Activated CD8-positive, alpha-beta T cell treated with anti-CD3 and anti-CD28 coated beads, Interleukin-2, amount 10 ng/mL, durations not matched to agents 7 days and 5 days (primary cell): ENCODE measurements at places on chromosomes 1 and 21. TPM values are rescaled to one million over a fixed set of nuclear protein-coding genes. Genes with fewer than 3 reads are reported as not detected.
A peak's percentile ranks its signal among the peaks of the same experiment; 100 is the strongest.

Gene ADAMTS4
- total RNA-seq: 0.82 TPM

- H3K36me3 ChIP-seq: peaks cover 96% of the 10 kb centered on the region
- H3K27me3 ChIP-seq: no peaks in the 10 kb centered on the region
- peak overlapping the region; percentile 11 for H3K27ac ChIP-seq
- peaks cover 2% of the 10 kb centered on the region for H3K4me1 ChIP-seq
- H3K4me3 ChIP-seq: no peak overlapping the region
Measured at GRCh38 chr1:247198781-247199180, 27.0 kb upstream of the ZNF124 start.

Gene CCDC24
- 1.3 TPM for total RNA-seq

DNA sequence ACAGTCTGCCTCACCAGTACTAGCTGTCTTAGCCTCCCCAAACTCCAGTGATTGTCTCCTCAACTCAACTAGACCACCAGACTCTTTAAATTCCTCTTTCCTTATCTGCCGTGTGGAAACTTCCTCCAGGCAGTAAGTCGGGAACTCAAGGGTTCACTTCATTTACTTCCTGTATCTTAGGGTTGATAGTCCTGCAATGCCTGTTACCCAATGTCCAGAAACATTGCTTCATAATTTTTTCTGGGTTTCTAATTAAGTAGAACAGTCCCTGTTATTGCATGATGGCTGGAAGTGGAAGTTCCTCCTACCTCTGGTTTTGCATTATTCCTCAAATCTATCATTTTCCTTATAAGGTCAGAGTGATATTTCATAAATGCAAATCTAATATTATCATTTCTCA, 60.8 kb upstream of the RNF11 start:
- H3K4me3 ChIP-seq: no peak overlapping the region
- peaks cover 26% of the 10 kb centered on the region for H3K27me3 ChIP-seq
- DNase-seq: no peak
- H3K4me1 ChIP-seq: peaks cover 2% of the 10 kb centered on the region
- H3K27ac ChIP-seq: no peak overlapping the region

Gene PCP4
- not detected for total RNA-seq

Gene MEGF6
- total RNA-seq: 7.1 TPM

DNA sequence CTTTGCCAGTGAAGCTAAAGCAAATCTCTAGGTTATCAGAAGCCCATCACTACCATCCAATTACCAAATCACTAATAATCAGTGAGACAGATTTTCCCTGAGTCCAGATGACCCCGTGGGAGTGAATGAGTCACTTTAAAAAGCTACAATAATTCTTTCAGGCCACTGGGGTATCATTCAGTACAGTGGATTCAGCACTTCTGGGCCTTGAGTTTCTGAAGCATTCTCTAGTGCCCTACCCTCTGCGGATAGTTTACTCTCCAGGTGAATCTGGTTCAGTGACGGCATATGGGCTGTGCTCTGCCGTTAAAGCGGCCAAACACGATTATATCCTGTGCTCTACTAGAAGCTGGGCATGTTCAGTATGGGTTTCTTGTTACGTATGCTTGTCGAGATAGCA, 26.1 kb downstream of the NR5A2 start:
- DNase-seq: no peak
- H3K27me3 ChIP-seq: peaks cover 24% of the 10 kb centered on the region
- no peak overlapping the region for H3K27ac ChIP-seq
- no peaks in the 10 kb centered on the region for H3K4me1 ChIP-seq
- no peak overlapping the region for H3K4me3 ChIP-seq

DNA sequence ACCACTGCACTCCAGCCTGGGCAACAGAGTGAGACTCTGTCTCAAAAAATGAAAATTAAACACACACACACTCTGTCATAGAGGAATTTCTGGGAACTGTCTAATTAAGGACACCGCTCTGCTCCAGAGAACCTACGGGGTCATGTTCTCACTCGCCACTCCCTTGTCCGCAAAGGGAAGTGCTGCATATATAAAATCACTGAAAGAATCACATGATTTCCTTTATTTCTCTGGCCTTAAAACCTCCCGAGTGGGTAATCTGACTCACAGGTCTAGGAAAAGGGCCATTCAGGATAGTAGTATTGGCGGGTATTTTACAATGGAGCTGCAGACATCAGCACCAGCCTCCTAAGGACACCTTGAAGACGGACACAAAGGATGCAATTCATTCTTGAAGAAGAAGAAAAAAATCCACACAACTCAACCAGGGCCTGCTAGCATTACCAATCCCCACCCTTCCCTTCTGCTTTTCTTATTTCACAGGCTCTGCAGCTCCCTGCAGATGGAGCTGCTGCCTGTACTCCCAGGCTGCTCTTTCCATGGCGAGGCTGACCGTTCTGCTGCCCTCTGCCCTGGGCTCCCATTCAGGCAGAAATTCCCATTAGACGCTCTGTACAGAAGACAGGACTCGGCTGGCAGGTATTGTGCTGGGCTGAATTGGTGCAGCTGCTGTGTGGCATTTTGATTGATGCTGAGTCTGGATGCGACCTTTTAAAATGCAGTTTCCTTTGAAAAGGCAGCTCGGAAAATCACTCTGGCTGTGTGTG, 53.3 kb upstream of the FAM89A start:
- DNase-seq: no peak
- H3K27ac ChIP-seq: no peak overlapping the region

- no peak overlapping the region for H3K27ac ChIP-seq
- no peak overlapping the region for H3K4me3 ChIP-seq
- H3K27me3 ChIP-seq: peaks cover 12% of the 10 kb centered on the region
- DNase-seq: no peak
- no peaks in the 10 kb centered on the region for H3K4me1 ChIP-seq
Measured at GRCh38 chr1:66476774-66477173, 57.2 kb upstream of the SGIP1 start.

Gene EXO1
- 50.0 TPM for total RNA-seq

GRCh38 chr21:46124083-46124925, 26.4 kb downstream of the COL6A2 start:
- H3K36me3 ChIP-seq: no peaks in the 10 kb centered on the region
- no peaks in the 10 kb centered on the region for H3K27me3 ChIP-seq
- H3K4me3 ChIP-seq: no peak overlapping the region
- no peaks in the 10 kb centered on the region for H3K4me1 ChIP-seq
- no peak for DNase-seq

DNA sequence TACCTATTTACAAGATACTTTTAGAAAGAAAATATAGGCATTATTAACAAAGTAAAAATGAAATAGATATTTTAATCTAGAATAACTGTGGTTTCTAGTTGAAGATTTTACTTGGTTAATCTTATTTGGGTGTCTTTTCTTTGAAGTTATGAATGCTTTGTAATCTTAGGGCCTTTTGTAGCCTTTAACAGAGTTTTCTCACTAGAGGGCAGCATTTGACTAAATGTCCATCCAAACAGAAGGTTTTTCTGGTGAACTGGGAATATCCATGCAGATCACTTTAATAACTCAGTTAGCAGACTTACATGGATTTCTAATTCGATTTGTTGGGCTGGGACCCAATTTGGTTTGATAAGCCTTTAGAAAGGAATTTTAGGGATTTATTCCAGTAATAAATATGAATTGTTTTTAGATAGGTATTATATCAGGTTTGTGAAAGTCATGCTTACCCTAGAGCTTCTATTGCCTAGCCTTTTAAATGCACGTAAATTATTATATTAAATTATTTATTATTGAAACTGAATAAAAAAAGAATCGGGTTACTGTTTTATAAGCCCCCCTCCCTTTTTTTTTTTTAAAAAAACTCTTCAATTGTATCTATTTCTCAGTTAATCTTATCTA, 119.7 kb downstream of the ZNF326 start:
- DNase-seq: no peak
- no peaks in the 10 kb centered on the region for H3K4me1 ChIP-seq
- no peak overlapping the region for H3K27ac ChIP-seq
- peaks cover 17% of the 10 kb centered on the region for H3K27me3 ChIP-seq

DNA sequence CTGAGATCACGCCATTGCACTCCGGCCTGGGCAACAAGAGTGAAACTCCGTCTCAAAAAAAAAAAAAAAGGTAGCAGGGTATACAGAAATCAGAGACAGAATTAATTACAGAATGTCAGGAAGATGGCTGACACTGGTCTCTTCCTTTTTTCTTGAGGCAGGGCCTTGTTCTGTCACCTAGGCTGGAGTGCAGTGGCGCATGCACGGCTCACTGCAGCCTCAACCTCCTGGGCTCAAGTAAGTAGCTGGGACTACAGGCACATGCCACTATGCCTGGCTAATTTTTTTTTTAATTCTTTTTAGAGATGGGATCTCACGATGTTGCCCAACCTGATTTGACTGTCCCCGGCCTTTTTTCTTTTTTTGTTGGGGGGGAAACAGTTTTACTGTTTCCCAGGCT, 16.4 kb downstream of the RNU5D-1 start:
- H3K4me3 ChIP-seq: no peak overlapping the region
- DNase-seq: no peak
- peak overlapping the region; percentile 76 for H3K27ac ChIP-seq
- peaks cover 44% of the 10 kb centered on the region for H3K4me1 ChIP-seq
- H3K36me3 ChIP-seq: no peaks in the 10 kb centered on the region

Gene LRRIQ3
- total RNA-seq: 0.37 TPM

Gene ARHGAP30
- 277 TPM for total RNA-seq

- DNase-seq: no peak
- no peaks in the 10 kb centered on the region for H3K4me1 ChIP-seq
- peaks cover 22% of the 10 kb centered on the region for H3K27me3 ChIP-seq
- no peaks in the 10 kb centered on the region for H3K36me3 ChIP-seq
- H3K27ac ChIP-seq: no peak overlapping the region
- no peak overlapping the region for H3K4me3 ChIP-seq
Measured at GRCh38 chr1:22340066-22340465, 111.6 kb upstream of the ZBTB40 start.

Gene TAL1
- not detected for total RNA-seq

- H3K4me3 ChIP-seq: no peak overlapping the region
- H3K36me3 ChIP-seq: peaks cover 19% of the 10 kb centered on the region
- no peaks in the 10 kb centered on the region for H3K27me3 ChIP-seq
- H3K4me1 ChIP-seq: peaks cover 60% of the 10 kb centered on the region
- H3K27ac ChIP-seq: no peak overlapping the region
- peak; percentile 81 for DNase-seq
Measured at GRCh38 chr1:206725109-206725963, 40.6 kb downstream of the MAPKAPK2 start.

DNA sequence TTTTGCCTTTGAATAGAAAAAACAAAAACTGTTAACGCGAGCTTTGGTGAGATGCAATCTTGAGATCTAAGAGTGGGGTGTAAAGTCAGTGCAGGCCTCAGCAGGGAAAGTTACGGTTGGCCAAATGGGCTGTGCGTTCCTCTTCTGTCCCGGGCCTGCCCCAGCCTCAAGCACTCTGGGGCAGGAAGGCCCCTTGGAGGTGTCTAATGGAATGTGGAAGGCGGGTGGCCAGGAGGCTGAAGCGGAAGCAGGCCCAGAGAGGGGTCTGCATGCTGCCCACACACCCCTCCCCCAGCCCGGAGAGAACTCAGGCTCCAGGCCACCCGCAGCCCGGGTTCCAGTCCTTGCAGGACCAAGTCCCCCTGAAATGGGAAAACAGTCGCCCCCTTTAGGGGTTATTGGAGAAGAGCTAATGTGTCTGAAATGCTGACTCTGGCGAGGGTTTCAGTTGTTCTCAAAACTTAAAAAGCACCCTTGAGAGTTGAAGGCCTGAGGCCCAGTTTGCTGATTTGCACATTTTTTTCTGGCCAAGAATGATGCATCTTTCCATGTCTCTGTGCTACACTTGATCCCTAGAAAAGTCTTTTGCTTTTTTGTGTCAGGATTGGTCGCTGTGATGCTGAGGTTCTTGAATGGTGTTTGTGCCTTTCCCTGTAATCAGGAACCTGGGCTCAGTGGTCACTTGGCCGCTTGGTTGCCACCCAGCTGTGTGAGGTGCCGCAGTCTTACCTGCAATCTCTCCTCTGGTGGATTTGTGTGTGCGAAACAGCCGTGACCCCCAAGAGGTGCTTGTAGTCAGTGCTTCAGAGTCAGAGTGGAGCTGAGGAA, 2.0 kb downstream of the COL18A1 start:
- no peaks in the 10 kb centered on the region for H3K36me3 ChIP-seq
- H3K27ac ChIP-seq: no peak overlapping the region
- DNase-seq: no peak
- H3K4me3 ChIP-seq: no peak overlapping the region
- H3K27me3 ChIP-seq: peaks cover 45% of the 10 kb centered on the region
- H3K4me1 ChIP-seq: peaks cover 6% of the 10 kb centered on the region

GRCh38 chr1:231515748-231516147, 12.7 kb upstream of the TSNAX start:
- H3K4me1 ChIP-seq: no peaks in the 10 kb centered on the region
- H3K4me3 ChIP-seq: no peak overlapping the region
- H3K27me3 ChIP-seq: peaks cover 16% of the 10 kb centered on the region

GRCh38 chr1:209633335-209633997, 18.8 kb downstream of the LAMB3 start:
- peaks cover 3% of the 10 kb centered on the region for H3K27me3 ChIP-seq
- H3K36me3 ChIP-seq: no peaks in the 10 kb centered on the region
- DNase-seq: no peak
- H3K4me1 ChIP-seq: peaks cover 6% of the 10 kb centered on the region
- H3K27ac ChIP-seq: no peak overlapping the region

GRCh38 chr1:239308701-239309333, 77.6 kb upstream of the CHRM3 start:
- H3K36me3 ChIP-seq: no peaks in the 10 kb centered on the region
- DNase-seq: peak; percentile 44
- no peaks in the 10 kb centered on the region for H3K4me1 ChIP-seq
- H3K4me3 ChIP-seq: no peak overlapping the region

- H3K4me1 ChIP-seq: no peaks in the 10 kb centered on the region
- H3K27ac ChIP-seq: no peak overlapping the region
- no peak overlapping the region for H3K4me3 ChIP-seq
- DNase-seq: no peak
- H3K36me3 ChIP-seq: no peaks in the 10 kb centered on the region
Measured at GRCh38 chr1:22257290-22258275, 114.7 kb upstream of the WNT4 start.

Gene RCAN1
- 7.8 TPM for total RNA-seq

- H3K36me3 ChIP-seq: peaks cover 1% of the 10 kb centered on the region
- no peaks in the 10 kb centered on the region for H3K27me3 ChIP-seq
- no peak overlapping the region for H3K27ac ChIP-seq
- H3K4me1 ChIP-seq: peaks cover 54% of the 10 kb centered on the region
- no peak overlapping the region for H3K4me3 ChIP-seq
Measured at GRCh38 chr1:8473121-8473875, 155.4 kb downstream of the SLC45A1 start.

Gene CFAP107
- total RNA-seq: not detected

GRCh38 chr1:211511030-211511700, 19.2 kb upstream of the RD3 start:
- H3K27me3 ChIP-seq: peaks cover 6% of the 10 kb centered on the region
- peaks cover 19% of the 10 kb centered on the region for H3K4me1 ChIP-seq

Gene HFM1
- total RNA-seq: not detected
